Activated CD4-positive, CD25-positive, alpha-beta regulatory T cell (primary cell): ENCODE measurements at places on chromosomes 2 and 18.

DNA sequence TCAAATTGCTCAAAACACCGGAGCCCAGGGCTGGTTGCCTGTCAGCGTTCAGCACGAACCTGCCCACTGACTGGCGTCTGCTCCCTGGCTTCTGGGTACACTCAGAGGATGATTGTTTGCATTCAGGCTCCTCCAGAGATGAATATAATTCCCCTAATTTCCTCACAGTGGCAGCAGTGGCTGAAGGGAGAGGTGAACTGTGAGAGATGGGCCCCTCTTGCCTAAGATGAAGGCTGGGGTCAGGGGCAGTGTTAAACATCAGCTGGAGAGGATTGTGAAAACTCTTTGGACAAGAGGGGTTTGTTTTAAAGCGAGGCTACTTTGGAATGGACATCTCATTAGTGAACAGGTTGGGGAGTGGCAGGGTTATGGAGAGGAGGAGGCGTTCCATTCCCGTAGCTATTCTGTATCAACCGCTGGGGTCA is 31.0 kb downstream of the TCF7L1 start:
- no peak for DNase-seq

DNA sequence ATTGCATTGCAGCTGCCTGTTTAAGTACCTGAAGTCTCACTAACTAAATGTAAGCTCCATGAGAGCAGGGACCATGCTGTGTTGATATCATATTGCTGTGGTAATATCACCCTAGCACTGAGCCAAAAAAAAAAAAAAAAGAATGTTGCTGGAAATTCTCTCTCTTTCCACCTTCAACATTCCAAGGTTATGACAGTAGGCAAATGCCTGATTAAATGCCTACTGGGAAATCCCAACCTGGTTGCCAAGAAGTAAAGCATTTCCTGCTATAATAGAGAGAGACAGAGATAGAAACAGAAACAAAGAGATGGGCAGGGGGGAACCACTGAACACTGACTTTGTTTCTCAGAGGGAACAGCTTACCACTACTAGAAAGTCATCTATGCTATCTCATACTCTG is 1604.2 kb downstream of the LRP1B start:
- no peak for DNase-seq

DNA sequence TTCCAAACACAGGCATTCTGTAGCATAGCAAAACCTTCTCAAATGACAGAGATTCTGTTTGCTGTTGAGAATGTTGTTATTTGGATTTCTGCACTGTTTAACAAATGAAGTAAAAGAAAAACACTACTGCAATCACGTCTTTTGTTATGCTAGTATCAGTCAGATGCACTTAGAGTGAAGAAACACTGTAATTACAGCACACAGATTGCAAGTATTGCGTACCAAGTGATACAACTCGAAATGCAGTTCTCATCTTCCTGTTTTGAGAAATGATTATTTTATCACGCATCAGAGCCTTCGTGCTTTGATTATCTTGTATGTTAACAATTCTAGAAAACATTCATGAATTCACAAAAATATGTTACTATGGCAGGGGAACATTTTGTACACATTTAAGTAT is 41.8 kb upstream of the KLF11 start:
- DNase-seq = no peak

GRCh38 chr2:215137741-215138340 is 585 bp downstream of the ABCA12 start:
- no peak for DNase-seq

DNA sequence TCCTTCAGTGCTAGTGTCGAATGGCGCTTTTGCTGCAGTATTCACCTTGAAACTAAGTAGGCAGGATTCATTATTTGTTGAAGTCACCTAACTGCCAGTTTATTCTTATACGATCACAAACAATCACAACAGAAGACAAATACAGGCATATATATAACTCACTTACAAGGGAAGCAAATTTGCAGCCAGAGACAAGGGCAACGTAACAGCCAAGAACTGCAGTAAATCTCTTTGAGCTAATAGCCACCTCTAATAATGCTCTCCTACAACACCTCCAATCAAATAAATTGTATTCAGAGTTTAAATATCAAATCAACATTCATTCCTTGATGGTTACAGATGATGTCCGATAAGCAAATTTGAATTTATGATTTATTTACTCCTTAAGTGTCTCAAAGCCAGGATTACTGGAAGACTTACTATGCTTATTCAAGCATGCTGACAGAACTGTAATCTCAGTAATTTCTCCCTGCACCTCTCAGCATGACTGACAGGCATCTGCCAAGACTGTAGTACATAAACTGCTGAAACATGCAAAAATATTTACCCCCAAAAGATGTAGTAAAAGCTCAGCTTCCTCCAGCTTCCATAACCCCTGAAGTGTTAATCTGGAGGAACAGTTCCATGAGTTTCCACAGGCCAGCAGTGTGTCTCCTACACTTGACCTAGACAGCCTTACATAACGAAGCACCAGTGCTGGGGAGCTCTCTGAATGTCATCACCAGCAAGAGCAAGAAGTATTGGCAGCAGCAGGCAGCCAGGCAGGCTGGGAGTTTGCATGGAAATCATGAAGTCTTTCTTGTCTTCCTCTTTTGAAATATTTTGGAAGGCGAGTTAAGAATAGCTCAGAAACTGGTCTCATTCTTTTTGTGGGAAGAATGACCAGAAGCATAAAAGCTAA is 20.9 kb upstream of the SCN1A start:
- no peak for DNase-seq

GRCh38 chr18:6315517-6316331 is 99.0 kb downstream of the L3MBTL4 start:
- DNase-seq = no peak

GRCh38 chr2:63738019-63738418 is 103.7 kb upstream of the UGP2 start:
- no peak for DNase-seq

DNA sequence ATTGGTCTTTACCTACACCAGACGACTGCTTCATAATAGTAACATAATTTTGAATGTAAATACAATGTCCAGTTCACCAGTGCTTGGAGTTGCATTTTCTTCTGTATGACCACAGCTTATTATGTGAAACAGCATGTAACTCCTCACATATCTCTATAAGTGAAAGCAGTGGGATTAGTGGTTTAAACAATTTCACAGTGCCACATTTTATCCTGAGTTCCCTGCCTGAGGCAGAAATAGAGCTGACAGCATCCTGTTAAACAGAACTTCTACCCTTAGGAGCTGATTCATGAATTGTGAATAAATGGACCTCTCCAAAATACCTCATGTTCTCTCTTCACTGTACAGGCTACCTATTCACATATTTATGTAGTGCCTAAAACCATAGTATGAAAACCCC is 542.3 kb upstream of the VWC2L start:
- no peak for DNase-seq

DNA sequence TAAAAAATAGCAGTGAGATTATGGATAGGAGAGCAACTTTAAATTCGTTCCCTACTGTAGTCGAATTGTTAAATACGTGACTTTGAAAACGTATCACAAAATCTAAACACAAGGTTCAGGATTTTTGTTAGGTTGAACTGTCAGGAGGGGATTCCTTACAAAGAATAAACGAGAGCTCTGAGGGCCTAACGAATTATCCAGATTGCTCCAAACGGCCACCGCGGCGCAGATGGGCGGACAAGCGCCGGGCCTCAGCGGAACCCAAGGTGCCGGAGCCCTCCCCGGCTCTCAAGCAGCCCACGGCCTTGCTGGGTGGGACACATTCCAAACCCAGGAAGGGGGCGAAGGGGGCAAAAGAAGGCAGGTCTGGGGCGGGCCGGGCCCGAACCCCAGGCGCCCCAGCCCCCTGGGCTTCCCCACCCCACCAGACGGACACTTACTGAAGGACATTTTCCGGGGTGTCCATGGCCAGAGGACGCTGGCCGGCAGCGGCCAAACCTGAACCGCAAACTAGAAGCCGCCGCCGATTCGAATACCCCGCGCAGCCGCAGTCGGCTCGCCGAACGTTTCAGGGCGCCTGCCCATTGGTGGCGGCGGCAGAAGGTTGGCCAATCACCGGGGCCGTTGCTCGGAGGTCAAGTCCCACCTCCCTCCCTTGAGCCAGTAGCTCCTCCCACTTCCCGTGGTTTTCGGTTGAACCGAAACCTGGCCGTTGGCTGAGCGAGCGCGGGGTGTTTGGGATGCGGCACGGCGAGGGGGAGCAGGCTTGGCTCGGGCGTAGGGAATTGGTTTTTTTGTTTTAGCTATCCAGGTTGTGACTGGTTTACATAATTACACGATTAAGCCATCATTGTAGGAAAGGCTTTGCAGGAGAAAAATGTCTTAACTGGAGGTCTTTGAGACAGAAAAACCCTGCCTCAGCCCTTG is at the start of gene BUB1:
BUB1 (minus strand) TSS at position 534 of the 927 bp plus-strand sequence; CDS start at position 466, 68 bp downstream.
- DNase-seq = peak; percentile 93

DNA sequence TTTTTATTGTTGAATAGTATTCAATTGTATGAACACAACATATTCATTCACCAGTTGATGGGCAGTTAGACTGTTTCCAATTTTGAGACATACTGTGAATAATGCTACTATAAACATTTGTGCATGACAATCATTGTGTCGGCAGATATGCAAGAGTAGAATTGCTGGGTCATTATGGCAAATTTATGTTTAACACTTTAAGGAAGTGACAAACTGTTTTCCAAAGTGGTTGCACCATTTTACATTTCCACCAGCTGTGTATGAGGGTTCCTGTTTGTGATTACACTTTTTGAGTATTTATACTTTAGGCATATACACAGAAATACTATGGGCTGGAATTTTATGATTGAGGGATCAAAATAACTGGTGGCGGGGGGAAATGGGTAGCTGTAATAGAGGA is 61.2 kb downstream of the MAP4K3 start:
- DNase-seq = no peak
